ENCODE measurements at places on chromosomes 4 and X.

DNA sequence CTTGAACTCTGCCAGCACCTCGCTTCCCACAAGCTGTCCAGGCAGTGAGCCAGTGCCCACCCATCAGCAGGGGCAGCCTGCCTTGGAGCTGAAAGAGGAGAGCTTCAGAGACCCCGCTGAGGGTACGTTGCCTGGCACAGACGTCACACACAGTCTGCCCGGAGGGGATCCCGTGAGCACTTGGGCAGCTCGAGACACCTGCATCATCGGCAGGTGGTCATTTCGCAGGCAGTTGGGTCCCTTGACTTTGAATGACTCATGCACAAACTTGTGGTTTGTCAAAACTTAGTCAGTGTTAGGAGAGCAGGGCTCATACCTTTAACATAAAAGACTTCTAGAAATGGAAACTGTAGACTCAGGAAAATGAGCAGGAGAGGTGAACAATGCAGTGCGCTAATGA, 9.9 kb downstream of the TACC3 start:
- no peak for DNase-seq

GRCh38 chr4:128675083-128675482, 134.4 kb upstream of the JADE1 start:
- DNase-seq: no peak

- peak; percentile 17 for DNase-seq
These were observed 18.4 kb downstream of the C4orf17 start for GRCh38 chr4:99529228-99529627.

GRCh38 chr4:164648849-164649212, 105.1 kb upstream of the SMIM31 start:
- no peak for DNase-seq

GRCh38 chr4:41514766-41515481, 23.0 kb upstream of the LIMCH1 start:
- no peak for DNase-seq

- no peak for DNase-seq
These were observed 632 bp upstream of the PCDH7 start for GRCh38 chr4:30719454-30720020.

- DNase-seq: no peak
These were observed 667.7 kb upstream of the DIPK2B start for GRCh38 chrX:45868425-45868824.

GRCh38 chr4:25938366-25938765, 24.3 kb downstream of the SMIM20 start:
- no peak for DNase-seq

GRCh38 chr4:41763729-41764128, 15.2 kb upstream of the PHOX2B start:
- DNase-seq: no peak

- DNase-seq: no peak
These were observed 11.8 kb downstream of the ANOS1 start for GRCh38 chrX:8720136-8720535.

GRCh38 chrX:72102126-72102525, 29.6 kb downstream of the RTL5 start:
- DNase-seq: no peak

GRCh38 chr4:56276547-56276946, 110.7 kb downstream of the AASDH start:
- DNase-seq: no peak

DNA sequence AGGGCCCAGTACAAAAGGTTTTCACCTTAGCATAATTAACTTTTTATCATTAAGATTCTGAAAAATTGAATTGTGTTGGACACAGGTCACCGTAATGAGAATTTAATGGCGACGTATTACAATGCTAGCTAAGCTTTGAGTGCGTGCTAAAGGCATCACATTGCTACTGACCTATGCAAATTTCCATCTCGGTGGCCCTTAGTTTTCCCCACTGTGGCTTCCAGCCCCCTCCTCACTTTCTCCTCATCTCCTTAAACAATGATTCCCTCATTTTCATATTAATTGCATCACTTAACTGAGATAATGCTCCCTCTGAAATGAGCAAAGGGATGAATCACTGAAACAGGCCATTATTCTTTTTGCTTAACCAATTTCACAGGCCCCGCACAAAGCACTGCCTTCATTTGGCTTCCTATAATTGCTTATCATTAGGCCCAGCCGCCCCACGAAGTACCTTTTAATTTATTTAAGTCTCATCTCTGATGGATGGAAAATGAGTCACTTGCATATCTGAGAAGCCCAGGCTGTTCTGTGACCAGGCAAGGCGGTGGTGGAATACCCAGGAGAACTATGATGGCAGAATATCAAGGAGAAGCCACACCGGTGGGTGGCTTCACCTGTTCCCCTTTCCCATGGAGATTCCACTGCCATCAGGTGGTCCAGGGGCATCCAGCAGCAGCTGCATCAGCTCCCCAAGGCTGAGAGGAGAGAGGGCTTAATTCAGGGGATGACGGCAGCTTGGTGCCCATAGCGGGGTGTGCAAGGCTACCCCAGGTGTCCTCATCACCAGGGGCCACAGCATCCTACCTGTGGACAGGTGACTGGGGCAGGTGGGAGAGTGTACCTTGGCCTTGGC, 223.8 kb upstream of the BOD1L1 start:
- no peak for DNase-seq

DNA sequence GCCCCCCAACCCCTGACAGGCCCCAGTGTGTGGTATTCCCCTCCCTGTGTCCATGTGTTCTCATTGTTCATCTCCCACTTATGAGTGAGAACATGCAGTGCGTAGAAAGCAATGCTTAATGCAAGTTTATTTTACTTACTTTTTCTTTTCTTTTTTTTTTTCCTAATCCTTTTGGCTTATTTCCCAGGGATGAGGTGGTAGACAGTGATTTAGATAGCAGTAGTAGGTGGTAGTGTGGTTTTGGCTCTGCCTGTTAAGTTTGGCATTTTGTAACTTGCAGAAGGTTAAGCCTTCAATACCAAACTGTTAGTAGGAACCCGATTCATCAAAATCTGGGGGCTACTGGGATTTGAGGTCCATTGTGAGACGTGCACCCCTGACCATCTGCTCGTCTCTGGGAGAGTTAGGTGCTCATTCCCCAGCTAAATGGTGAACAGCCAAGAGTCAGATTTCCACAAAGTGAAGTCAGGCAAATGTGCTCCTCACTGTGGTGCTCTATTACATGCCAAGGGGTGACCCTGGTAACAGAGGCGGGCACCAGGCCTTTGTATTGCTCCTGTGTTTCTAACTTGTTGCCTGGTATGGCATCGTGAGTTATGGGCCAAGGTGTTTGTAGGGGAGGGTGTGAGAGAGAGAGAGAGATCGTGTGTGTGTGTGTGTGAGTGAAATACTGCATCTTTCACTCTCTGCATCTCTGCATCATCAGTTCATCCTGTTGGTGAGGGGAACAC, 70.3 kb downstream of the PHOX2B start:
- DNase-seq: peak; percentile 49

- DNase-seq: peak; percentile 58
These were observed 3.1 kb downstream of the SMS start for GRCh38 chrX:21943460-21944135.

DNA sequence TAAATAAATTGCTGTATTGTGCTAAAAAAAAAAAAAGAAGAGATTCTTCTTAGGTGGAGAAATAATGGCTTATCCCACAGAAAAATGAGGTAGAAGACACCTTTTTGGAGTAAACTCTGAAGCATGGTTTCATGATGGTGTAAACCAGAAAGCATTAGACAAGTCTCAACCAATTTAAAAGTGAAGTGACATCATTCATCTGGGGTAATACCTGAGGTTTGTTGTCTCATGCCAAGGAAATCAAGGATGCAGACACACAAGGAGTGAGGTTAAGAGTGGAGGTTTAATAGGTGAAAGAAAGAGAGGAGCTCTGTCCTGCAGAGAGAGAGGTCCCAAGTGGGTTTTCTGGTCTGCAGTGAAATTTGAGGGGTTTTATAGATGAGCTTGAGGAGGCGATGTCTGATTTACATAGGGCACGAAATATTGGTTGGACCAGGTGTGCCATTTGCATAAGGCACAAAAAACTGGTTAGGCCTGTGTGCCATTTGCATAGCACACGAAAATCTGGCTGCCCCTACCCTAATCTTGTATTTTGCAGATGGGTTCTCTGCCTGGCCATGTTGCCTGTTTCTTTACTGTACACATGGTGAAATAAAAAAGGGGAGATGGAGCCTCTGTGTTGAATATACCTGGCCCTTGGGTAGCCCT, 25.0 kb upstream of the CWH43 start:
- DNase-seq: no peak

GRCh38 chrX:56795309-56795868, 66.3 kb downstream of the NBDY start:
- no peak for DNase-seq

- no peak for DNase-seq
These were observed 36.0 kb downstream of the SORBS2 start for GRCh38 chr4:185775792-185776555.

DNA sequence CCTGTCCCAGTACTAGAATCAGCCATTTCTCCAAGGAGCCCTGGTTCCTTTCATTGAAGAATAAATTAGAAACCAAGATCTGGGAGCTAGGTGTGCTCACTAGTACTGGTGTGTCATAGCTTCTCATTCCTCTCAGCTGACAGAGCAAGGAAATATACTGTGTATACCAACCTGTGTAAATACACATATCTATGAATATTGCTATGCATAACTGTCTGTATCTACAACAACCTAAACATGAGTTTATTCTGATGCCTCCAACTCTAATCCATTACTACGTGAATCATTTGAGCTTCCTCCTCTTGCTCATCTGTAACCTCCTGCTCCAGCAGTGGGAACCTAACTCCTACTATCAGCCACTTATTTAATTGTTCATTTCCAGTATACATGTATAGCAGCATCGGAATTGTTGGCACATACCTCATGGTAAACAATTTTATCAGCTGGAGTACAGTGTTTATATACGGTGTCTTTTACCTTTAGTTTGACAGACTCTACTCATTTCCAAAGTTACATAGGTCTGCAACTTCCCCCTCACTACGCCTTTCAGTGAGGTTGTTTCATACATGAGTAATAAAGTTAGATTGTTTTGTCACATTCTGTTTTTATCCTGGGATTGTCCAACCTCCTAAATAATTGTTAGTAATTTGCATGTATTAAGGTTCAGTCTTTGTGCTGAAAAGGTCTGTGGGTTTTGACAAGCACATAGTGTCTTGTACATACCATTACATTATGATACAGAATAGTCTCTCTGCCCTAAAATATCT, 7.1 kb upstream of the SCRG1 start:
- DNase-seq: no peak

DNA sequence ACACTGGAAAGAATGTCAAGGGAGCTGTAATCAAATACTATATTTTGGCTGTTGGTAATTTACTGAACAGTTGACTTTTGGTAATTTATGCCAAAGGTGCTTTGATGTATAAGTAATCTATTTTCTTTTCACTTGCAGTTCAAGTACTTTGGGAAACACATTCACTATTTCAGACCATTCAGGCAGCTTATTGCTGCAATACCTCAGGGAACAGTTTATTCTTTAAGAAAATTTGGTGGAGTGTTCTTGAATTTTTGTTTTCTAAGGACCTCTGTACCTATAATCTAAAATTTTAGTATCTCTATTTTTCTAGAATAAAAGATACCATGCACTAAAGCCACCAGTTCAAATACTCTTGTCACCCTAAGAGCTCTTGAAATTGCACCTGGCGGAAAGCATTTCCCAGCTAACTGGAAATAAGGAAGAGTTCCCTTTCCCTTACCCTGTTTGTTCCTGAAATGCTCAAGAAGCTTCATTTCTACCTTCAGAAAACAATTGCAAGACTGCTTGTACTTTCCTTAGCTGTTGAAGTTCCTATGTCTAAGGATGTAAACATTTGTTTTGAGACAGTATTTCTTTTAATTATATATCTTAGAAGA, 633.5 kb upstream of the FAT1 start:
- DNase-seq: no peak

GRCh38 chr4:76616526-76616925, 181.5 kb downstream of the SHROOM3 start:
- no peak for DNase-seq

DNA sequence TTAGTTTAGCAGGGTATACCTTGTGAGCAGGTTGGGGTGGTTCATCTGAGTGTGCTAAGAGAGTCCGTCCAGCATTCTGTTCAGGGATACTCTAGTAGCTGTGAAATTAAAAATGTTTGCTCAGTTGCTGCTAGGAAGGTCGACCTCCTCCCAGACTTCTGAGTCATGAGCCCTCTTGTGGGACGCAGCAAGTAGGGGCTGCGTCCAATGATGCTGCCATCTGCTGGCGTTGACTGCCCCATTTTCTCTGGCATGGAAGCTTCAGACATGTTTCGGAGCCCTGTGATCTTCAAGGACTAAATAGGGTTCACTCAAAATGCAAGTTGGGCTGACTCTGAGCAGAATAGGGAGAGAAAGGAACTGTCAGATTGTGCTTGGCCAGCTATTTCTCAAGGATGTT, 201.0 kb upstream of the ARSJ start:
- DNase-seq: peak; percentile 41

GRCh38 chr4:21469438-21470300, 478.9 kb downstream of the KCNIP4 start:
- DNase-seq: peak; percentile 1

- DNase-seq: no peak
These were observed 72.6 kb downstream of the UCHL1 start for GRCh38 chr4:41329361-41329760.

DNA sequence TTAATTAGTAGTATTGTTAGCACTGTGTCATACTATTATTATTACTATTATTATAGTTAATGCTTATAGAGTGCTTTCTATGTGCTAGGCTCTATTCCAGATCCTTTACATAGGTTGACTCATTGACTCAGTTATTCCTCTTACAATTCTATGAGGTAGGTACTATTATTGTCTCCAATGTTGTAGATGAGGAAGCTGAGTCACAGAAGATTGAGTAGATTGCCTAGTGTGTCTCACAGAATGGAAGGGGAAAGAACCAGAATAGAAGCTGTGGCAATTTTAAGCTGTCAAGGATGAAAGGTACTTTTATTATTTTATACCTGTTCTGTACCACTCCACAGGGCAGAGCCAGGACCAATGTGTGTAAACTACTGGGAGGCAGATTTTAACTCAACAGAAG, 1.9 kb upstream of the TCEAL1 start:
- DNase-seq: no peak

- no peak for DNase-seq
These were observed 25.3 kb downstream of the APBB2 start for GRCh38 chr4:41189076-41189475.

- no peak for DNase-seq
These were observed 179.4 kb downstream of the DHRSX start for GRCh38 chrX:2321411-2321810.

DNA sequence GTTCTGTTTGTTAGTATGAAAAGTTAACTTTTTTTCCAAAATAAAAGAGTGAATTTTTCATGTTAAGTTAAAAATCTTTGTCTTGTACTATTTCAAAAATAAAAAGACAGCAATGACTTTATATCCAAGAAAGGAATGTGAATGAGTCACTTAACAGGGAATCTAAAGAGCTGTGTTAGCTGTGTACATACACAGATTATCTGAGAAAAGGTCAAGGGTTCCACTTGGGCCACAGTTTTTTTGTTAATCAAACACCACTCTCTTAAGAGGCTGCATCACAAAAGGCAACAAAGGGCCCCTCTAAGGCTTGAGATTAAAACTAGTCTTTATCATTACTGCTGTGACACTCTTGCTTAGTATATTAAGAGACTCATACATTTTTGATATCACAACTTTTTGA, 82.1 kb downstream of the FIP1L1 start:
- no peak for DNase-seq

GRCh38 chr4:40256329-40256728, 59.5 kb downstream of the RHOH start:
- no peak for DNase-seq

- DNase-seq: no peak
These were observed 336.4 kb upstream of the AGA start for GRCh38 chr4:177778623-177779022.

- no peak for DNase-seq
These were observed 1.2 kb upstream of the CLOCK start for GRCh38 chr4:55547918-55548317.

All from AG09309 (cell line).